Activated CD4-positive, alpha-beta T cell treated with anti-CD3 and anti-CD28 coated beads for 4 hours (primary cell): ENCODE measurements at places on chromosomes 2 and 18.

GRCh38 chr2:147595200-147595599, 249.6 kb upstream of the ACVR2A start:
- DNase-seq, result no peak

DNA sequence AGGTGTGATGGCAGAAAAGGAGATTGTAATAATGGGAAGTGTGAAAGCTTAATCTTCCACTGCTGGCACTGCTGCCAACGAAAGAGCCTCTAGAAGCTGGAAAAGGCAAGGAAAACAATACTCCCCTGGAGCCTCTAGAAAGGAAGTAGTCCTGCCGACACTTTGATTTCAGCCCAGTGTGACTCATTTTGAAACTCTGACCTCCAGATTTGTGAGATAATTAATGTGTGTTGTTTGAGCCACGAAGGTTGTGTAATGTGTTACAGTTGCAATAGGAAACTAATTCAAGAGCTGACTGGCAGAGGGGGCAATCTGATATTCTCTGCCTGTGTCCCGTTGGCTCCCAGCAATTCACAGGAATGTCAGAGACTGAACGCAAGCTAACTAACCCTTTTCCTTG, 219.2 kb upstream of the UBE2E3 start:
- no peak for DNase-seq

GRCh38 chr2:110843959-110844510, 111.7 kb downstream of the ACOXL start:
- DNase-seq, result no peak

DNA sequence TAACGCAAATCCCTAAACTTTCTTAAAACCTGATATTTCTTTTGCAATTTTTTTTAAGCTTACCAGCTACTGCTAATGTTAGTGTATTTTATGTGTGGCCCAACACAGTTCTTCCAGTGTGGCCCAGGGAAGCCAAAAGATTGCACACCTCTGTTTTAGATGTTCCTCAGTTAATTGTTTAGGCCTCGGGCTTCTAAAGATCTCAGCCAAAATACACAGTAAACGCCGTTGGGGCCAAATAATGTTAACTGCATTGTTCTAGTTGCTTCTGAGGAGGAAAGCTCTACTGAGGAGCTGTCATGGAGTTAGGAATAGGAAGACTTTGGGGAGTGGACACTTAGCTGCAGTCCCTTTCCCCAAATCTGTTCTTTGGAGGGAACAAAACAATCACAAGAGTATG, 2.0 kb downstream of the HSPE1 start:
- no peak for DNase-seq

GRCh38 chr2:212264187-212264586, 274.4 kb downstream of the ERBB4 start:
- DNase-seq, result no peak

- DNase-seq, result no peak
These were observed 484 bp downstream of the ABCB6 start for GRCh38 chr2:219218217-219218731.
